ENCODE measurements at places on chromosomes 6 and 20. TPM values are rescaled to one million over a fixed set of nuclear protein-coding genes. Genes with fewer than 3 reads are reported as not detected.

DNA sequence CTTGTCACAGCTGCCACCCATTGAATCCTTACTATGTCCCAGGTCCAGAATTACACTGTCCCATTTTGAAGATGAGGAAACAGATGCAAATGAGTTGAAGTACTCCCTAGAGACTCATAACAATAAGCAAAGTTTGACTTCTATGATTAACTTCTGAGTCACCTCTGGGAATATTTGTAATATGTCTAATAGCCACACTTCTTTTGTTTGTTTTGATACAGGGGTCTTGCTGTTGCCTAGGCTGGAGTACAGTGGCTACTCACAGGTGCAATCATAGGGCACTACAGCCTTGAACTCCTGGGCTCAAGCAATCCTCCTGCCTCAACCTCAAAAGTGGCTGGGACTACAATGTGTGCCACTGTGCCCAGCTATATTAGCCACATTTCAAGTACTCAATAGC lies 11.4 kb upstream of the SOX12 start:
- H3K27me3 ChIP-seq, result no peaks in the 10 kb centered on the region
- H3K27ac ChIP-seq, result no peak overlapping the region
- no peaks in the 10 kb centered on the region for H3K36me3 ChIP-seq
- no peak for DNase-seq
- no peak overlapping the region for H3K4me3 ChIP-seq

- no peak overlapping the region for H3K4me3 ChIP-seq
- H3K27ac ChIP-seq, result no peak overlapping the region
- H3K27me3 ChIP-seq, result no peaks in the 10 kb centered on the region
- DNase-seq, result no peak
Observed at GRCh38 chr6:118350881-118351430, 197.1 kb upstream of the PLN start.

- H3K4me1 ChIP-seq, result no peaks in the 10 kb centered on the region
- H3K27ac ChIP-seq, result no peak overlapping the region
- H3K27me3 ChIP-seq, result no peaks in the 10 kb centered on the region
Observed at GRCh38 chr6:144561455-144562043, 276.4 kb downstream of the UTRN start.

DNA sequence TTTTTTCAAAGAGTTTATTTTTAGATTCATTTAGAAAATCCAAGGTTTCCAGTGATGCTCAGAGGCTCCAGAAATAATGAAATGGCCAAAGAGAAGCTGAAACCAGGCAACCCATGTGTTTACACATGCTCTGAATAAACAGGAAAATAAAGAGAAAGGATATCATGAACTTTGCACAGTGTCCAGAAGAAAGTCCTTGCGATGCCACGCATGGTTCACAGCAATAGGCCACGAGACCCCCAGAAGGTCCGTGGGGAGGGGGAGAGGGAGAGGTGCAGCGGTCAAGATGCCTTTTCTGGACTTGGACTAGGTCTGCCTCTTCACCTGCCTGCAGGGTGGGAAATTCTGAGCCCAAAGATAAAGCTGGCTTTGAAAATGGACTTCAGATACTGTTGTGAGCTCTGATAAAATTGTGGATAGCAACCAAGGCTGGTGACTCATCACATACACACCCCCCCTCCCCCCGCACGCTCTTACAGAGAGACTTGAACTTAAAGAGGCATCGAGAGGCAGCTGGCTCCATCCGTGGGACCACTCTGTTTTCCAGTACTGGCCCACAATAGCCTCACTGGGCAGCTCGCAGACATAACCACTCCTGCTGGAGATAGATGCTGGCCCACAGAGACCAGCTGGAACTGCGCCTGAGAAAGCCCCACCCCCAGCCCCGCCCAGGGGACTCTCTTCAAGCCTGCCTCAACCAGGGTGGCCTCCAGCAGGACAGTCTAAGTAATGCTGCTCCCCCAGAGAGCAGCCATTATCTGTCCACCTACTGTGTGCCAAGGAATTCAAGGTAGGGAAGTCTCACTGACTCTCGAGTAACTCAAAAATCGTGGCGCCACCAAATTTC lies 21.2 kb upstream of the NFATC2 start:
- no peaks in the 10 kb centered on the region for H3K36me3 ChIP-seq
- peak overlapping the region; percentile 93 for H3K27ac ChIP-seq
- peak overlapping the region; percentile 69 for H3K4me3 ChIP-seq
- DNase-seq, result peak; percentile 45

GRCh38 chr6:128641703-128642102 lies 121.3 kb upstream of the PTPRK start:
- H3K36me3 ChIP-seq, result no peaks in the 10 kb centered on the region
- no peaks in the 10 kb centered on the region for H3K4me1 ChIP-seq
- H3K4me3 ChIP-seq, result no peak overlapping the region
- DNase-seq, result no peak
- no peaks in the 10 kb centered on the region for H3K27me3 ChIP-seq
- H3K27ac ChIP-seq, result no peak overlapping the region

DNA sequence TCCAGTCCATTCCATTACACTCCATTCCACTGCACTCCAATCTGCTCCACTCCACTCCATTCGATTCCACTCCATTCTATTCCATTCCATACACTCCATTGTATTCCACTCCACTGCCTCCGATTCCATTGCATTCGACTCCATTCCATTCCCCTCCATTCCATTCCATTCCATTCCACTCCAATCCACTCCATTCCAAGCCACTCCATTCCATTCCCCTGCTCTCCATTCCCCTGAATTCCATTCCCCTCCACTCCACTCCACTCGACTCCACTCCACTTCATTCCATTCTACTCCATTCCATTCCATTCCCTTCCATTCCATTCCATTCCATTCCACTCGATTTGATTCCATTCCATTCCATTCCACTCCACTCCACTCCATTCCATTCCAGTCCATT lies 25.7 kb upstream of the DEFB125 start:
- H3K4me3 ChIP-seq, result no peak overlapping the region
- no peaks in the 10 kb centered on the region for H3K27me3 ChIP-seq
- no peaks in the 10 kb centered on the region for H3K36me3 ChIP-seq

- H3K27ac ChIP-seq, result no peak overlapping the region
- no peak overlapping the region for H3K4me3 ChIP-seq
- no peaks in the 10 kb centered on the region for H3K27me3 ChIP-seq
- no peak for DNase-seq
- no peaks in the 10 kb centered on the region for H3K36me3 ChIP-seq
- H3K4me1 ChIP-seq, result no peaks in the 10 kb centered on the region
Observed at GRCh38 chr6:151652325-151652724, 155.2 kb upstream of the ESR1 start.

DNA sequence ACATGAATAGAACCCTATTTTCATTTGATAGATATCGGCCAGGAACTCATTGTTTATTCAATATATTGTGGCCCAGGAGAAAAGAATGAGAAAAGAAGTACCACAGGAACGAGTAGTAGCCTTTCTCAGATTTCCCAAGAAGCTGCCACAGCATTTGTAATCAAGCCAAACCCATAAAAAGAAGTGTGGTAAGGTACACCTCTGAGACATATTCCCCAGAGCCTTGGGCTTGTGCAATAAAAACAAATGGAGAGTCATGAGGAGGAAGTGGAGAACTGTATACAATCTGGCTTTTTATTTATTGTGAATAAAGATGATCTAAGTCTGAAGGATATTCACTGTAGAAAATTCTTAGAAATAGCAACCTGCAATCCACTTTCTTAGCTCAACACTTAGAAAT lies 36.7 kb downstream of the KIF6 start:
- no peak overlapping the region for H3K4me3 ChIP-seq
- no peaks in the 10 kb centered on the region for H3K27me3 ChIP-seq
- H3K27ac ChIP-seq, result no peak overlapping the region
- no peaks in the 10 kb centered on the region for H3K36me3 ChIP-seq

DNA sequence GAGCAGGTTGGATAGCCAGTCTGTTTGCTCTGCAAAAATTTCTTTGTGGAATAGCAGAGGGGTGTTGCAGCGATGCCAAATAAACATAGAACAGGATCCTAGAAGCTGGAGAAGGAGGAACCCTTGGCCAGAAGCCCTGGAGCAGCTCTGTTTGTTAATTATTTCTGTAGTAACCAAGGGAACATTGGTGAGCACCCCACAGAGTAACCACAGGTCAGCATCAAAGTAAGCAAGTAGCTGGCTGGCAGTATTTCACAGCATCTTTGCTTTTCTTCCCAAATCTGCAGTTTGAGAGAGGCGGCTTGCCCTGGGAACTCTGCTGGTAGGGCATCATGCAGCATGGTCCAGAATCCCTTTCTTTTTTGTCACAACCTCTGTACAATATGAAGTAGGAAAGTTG lies 12.7 kb upstream of the APMAP start:
- peak; percentile 35 for DNase-seq
- H3K36me3 ChIP-seq, result peaks cover 29% of the 10 kb centered on the region
- no peak overlapping the region for H3K4me3 ChIP-seq
- H3K27me3 ChIP-seq, result no peaks in the 10 kb centered on the region
- no peaks in the 10 kb centered on the region for H3K4me1 ChIP-seq

GRCh38 chr6:52876056-52876787 lies 33.3 kb downstream of the GSTA3 start:
- H3K27me3 ChIP-seq, result no peaks in the 10 kb centered on the region
- H3K36me3 ChIP-seq, result no peaks in the 10 kb centered on the region
- no peak overlapping the region for H3K27ac ChIP-seq
- no peak for DNase-seq
- no peaks in the 10 kb centered on the region for H3K4me1 ChIP-seq
- no peak overlapping the region for H3K4me3 ChIP-seq

DNA sequence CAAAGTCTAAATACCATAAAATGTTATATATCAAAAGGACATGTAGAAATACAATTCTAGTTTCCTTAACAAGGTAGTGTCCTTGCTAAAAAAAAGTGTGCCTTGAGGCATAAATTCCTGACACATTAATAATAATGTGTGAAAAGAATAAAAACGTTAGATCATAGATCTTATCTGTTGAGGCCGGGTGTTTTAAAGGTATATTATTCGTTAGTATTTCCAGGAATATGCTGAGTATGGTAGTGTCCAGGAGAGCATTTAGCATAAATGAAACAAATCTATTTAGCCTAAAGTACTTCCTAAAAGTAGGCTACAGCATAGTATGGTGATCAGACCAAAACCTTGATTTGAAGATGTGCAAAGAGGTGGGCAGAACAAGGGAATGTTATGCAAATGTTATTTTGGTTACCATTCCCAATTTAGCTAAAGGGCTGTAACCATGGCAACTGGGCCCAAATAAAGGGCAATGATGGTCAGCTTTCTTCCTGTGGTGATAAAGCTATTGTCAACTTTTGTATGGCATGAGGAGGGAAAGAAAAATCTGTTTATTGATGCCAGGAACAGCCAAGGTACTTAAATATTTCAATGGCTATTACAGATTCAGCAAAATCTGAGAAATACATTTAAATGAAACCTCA lies 18.9 kb downstream of the MKKS start:
- no peak overlapping the region for H3K4me3 ChIP-seq
- H3K27ac ChIP-seq, result no peak overlapping the region
- H3K4me1 ChIP-seq, result no peaks in the 10 kb centered on the region
- DNase-seq, result no peak

DNA sequence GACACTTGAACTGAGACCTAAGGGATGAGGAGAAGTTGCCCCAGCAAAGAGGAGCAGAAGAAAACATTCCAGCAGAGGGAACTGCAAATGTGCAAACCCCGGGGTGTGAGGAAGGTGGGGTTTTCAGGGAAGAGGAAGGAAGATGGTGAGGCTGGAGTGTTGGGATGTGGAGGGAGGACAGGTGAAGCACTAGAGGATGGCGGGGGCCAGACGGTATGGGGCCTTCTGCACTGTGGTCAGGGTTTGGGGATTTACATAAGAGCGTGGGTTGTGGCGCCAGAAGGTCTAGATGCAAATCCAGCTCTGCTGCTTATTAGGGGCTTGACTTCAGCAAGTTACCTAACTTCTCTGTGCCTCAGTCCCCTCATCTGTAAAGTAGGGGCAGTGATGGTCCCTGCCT lies 16.0 kb downstream of the DLGAP4 start:
- no peak overlapping the region for H3K27ac ChIP-seq
- H3K4me3 ChIP-seq, result no peak overlapping the region
- no peak for DNase-seq
- H3K36me3 ChIP-seq, result no peaks in the 10 kb centered on the region
- H3K4me1 ChIP-seq, result no peaks in the 10 kb centered on the region
- H3K27me3 ChIP-seq, result no peaks in the 10 kb centered on the region

DNA sequence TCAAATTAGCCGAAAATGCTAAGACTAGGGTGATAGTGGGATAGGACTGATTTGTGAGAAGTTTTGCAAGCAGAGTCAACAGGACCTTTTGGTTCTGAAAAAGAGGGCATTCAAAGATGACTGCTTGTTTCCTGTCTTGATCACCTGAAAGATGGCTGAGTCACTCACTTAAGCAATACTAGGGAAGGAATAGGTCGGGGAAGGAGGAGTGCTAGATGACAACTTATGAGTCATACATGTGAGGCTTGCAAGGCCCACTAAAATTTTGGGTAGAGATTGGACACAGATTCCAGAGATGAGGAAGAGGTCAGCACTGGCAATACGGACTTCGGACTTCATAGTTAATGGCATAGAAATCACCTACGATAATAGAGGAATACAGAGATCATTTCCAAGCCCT lies 89.2 kb downstream of the FAM83B start:
- no peak overlapping the region for H3K27ac ChIP-seq
- H3K4me1 ChIP-seq, result no peaks in the 10 kb centered on the region
- no peaks in the 10 kb centered on the region for H3K27me3 ChIP-seq
- H3K36me3 ChIP-seq, result no peaks in the 10 kb centered on the region
- no peak overlapping the region for H3K4me3 ChIP-seq

GRCh38 chr20:15375836-15376235 lies 1038.4 kb upstream of the FLRT3 start:
- H3K4me1 ChIP-seq, result no peaks in the 10 kb centered on the region
- H3K27ac ChIP-seq, result no peak overlapping the region
- no peaks in the 10 kb centered on the region for H3K27me3 ChIP-seq
- no peak overlapping the region for H3K4me3 ChIP-seq

DNA sequence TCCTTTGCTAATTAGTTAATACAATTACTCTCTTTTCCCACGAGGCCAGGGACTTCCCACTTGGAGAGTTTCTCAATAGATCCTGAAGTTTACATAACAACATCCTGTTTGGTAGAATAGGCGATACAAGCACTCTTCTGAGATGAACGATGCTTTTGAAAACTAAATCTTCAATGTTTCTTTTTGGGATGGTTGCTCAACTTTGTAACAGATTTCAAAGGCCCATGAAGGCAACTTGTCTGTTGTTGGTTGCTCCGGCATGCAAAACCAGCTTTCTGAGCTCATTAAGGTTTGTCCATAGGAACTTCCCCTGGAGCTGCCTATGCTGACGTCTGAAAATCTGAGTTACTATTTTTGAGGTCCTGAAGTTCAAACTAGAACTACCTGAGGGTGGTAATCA lies 25.9 kb upstream of the ROS1 start:
- no peaks in the 10 kb centered on the region for H3K27me3 ChIP-seq
- H3K4me1 ChIP-seq, result no peaks in the 10 kb centered on the region
- H3K4me3 ChIP-seq, result no peak overlapping the region
- no peak overlapping the region for H3K27ac ChIP-seq

- no peak overlapping the region for H3K4me3 ChIP-seq
- H3K36me3 ChIP-seq, result no peaks in the 10 kb centered on the region
- DNase-seq, result no peak
- H3K27ac ChIP-seq, result no peak overlapping the region
- no peaks in the 10 kb centered on the region for H3K4me1 ChIP-seq
Observed at GRCh38 chr6:142413111-142413510, 111.3 kb downstream of the ADGRG6 start.

QKI gene
- 91.0 TPM for total RNA-seq

OR2J3 gene
- not detected for total RNA-seq

THBS2 gene
- total RNA-seq, result 709 TPM

TAAR6 gene
- not detected for total RNA-seq

XKR7 gene
- not detected for total RNA-seq

RCAN2 gene
- 83.4 TPM for total RNA-seq
